ENCODE measurements at places on chromosomes 1 and 21.

- DNase-seq: no peak
These were observed 9.3 kb downstream of the RGS1 start for GRCh38 chr1:192584866-192585265.

DNA sequence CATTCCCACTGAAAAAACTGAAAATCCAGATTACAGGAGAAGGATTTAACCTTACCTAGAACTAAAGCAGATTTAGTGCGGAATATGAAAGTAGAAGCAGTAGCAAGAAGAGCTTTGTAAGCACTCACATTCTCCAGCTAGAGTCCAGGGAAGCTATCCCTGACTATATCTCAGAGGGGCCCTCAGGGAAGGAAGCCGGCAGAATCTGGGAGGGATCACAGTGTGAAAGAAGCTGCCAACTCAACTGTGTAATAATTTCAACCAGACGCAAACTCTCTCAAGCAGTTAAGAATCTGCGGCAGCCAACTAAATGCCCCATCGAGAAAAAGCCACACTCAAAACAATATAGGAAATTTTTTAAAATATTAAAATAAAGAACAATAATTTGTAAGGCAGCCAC lies 163.8 kb downstream of the EIF4G3 start:
- DNase-seq: no peak

GRCh38 chr1:165207853-165208515 lies 148.5 kb downstream of the LMX1A start:
- DNase-seq: no peak

DNA sequence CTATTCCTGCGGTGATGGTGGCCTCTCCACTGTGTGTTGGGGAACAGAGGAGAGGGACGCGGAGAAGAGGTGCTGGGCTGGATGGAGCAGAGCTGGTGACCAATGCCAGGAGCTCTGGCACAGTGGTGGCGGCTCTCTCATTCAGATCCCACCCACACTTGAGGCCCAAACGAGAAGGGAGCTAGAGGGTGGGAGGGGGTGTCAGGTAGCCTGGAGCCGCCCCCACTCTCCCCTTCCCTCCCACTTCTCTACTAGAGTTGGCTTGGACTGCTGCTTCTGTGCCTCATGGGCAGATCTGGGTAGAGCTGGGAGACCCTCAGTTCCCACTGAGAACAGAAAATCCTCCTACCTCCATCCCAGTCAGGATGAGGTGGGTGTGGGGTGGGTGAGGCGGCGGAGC lies 3.5 kb downstream of the TTC39A start:
- no peak for DNase-seq

- no peak for DNase-seq
These were observed 5.7 kb downstream of the FBLIM1 start for GRCh38 chr1:15764269-15764764.

DNA sequence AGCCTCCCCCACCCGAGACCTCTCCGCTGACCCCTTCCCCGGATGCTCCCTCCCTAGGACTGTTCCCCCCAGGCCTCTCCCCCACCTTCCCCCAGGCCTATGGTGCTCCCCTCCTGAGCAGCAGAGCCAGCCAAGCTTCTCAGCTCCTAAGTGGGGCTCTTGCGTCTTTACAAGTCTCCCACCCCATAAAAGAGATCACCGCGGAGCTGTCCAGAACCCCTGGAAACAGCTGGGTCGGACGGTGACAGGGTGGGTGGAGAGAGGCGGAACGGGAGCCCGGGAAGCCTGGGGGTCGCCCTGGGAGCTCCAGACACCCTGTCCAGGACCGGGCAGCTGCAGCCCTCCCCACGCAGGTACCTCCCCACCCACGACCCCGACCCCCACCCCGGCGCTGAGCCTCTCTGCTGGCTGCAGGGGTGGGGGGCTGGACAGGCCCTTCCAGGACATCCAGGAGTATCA lies 61.2 kb downstream of the WNT9A start:
- no peak for DNase-seq

- DNase-seq: no peak
These were observed 6.4 kb downstream of the OR2C3 start for GRCh38 chr1:247529771-247530355.

- DNase-seq: no peak
These were observed 716 bp upstream of the MTARC1 start for GRCh38 chr1:220786057-220786336.

DNA sequence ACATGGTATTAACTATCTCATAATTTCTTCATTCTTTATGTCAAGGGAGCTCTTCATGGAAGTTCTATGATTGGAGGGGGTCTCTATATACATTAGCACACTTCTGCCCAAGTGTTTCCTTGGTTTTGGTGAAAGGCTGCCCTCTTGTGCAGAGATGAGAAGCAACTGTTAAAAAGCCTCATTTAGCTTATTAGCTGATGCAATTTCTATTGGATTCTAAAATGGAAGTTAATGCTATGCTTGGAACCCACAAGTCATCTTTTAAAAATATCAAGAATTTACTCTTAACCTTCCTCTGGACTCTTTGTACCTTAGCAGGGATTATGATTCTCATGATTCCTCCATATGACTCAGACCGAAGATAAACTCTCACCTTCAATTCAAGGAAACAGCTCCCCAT lies 328.9 kb downstream of the PTBP2 start:
- DNase-seq: no peak

DNA sequence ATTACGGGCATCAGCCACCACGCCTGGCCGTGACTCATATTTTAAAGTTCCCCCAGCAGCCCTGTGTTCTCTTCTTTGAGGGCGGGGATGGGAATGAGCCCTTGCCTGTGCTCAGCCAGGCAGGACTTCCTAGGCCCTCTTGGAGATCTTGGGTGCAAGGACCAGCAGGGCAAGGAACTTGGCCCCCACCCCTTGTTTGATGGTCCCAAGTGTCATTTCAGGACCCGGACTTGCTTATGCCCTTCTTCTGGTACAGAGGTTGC lies 9.3 kb downstream of the RASSF5 start:
- no peak for DNase-seq

DNA sequence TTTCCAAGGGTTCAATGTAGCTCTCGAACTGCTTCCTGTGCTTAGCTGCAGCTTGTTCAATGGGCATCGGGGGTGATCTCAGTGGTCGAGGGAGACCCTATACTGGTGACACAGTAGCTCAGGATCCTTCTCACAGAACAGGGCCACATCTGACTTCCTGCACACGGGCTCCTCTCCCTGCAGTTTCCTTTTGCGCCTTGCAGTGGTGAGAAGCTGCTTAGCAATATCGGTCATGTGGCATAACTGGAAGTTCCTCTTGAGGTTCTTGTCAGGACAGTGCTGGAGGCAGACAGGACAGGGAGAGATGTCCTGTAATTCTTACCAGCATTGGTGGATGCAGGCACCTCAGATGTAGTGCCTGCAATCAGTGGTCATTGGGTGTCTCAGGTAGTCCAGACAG lies 140.5 kb upstream of the MAP1LC3C start:
- DNase-seq: no peak

GRCh38 chr21:33978585-33978984 lies 63.0 kb upstream of the ATP5PO start:
- no peak for DNase-seq

- no peak for DNase-seq
These were observed 61.2 kb downstream of the AGPAT3 start for GRCh38 chr21:43926196-43926595.
